Activated gamma-delta T cell treated with anti-CD3 and anti-CD28 coated beads, Interleukin-2, amount 50 U/mL, for 16 hours (primary cell): ENCODE measurements at places on chromosomes 13 and 19.

- DNase-seq, result no peak
Observed at GRCh38 chr19:22545751-22546150, 88.4 kb upstream of the ZNF492 start.

- DNase-seq, result no peak
Observed at GRCh38 chr13:28106976-28107375, 6.6 kb upstream of the FLT3 start.

DNA sequence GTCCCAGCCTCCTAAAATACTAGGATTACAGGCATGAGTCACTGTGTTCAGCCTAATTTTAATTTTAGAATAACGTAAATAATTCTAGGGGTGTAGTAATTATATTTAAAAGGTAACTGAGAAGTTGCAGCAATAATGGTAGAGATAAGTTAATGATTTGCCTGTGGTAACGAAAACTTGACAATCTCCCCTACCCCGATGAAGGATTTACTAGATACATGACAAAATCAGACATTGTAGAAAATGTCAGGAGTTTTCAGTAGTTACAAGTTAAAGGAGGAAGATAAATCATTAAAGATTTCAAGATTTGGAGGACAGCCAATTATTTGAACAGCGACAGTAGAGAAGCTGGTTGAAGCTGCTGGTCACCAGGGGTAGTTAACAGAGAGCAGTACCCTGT is 652.2 kb upstream of the PCDH20 start:
- DNase-seq, result no peak

GRCh38 chr19:17829855-17830566 is 8.7 kb upstream of the INSL3 start:
- DNase-seq, result no peak
